ENCODE measurements at places on chromosomes 1 and 21.
A peak's percentile ranks its signal among the peaks of the same experiment; 100 is the strongest.

GRCh38 chr1:19640363-19641316, 3.5 kb upstream of the NBL1 start:
- DNase-seq: no peak

DNA sequence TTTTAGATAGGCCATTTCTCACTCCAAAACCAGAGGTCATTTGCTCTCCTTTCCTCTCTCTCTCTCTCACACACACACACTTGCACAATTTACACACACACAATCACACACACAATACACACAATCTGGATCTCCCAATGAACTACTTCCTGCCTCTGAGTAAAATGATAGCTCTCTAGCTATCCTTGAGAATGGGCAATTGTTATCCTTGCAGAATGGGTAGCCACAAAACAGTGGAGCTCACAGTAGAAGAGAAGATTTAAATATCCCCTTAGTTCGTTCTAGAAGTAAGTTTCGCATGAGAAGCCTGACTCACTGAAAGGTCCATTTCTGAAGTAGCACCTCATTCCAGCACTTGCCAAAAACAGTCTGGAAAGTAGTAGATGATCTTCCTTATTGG, 17.6 kb downstream of the PALMD start:
- DNase-seq: no peak

- no peak for DNase-seq
These were observed 109.5 kb upstream of the NFIA start for GRCh38 chr1:60972841-60973364.

DNA sequence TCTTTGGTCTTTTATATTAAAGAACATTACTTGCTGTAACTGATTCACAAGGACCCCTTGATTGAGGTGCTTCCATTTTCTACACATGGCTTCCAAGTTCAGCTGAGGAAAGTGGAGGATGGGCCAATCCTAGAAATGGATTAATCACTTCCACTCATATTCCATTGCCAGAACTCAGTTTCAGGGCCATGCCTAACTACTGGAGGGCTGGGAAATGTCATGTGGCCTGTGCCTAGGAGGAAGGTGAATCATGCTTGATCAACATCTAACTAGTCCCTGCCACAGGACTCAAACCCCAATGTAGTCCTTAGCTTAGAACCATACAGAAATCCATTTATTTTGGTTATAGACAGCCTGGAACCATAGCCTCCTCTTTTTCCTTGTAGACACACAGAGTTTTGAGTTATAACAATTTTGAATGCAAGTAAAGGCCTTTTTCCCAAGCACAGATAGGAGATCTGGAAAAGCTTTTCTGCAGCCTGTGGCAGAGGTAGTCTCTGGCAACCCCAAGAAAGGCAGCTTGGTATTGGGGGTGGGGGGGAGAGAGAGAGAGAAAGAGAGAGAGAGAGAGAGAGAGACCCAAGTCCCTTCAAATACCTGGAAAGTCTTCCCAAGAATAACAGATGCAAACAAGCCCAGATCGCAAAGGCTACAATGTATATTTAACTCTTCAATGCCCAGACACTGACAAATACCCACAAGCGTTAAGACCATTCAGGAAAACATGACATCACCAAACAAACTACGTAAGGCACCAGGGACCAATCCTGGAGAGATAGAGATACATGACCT, 12.5 kb downstream of the MAST2 start:
- no peak for DNase-seq

GRCh38 chr1:206503591-206504362, 3.6 kb upstream of the RASSF5 start:
- DNase-seq: peak; percentile 85

GRCh38 chr21:44539046-44539445, 949 bp downstream of the KRTAP10-1 start:
- no peak for DNase-seq

GRCh38 chr1:40851643-40852042, 10.5 kb downstream of the CITED4 start:
- DNase-seq: no peak

DNA sequence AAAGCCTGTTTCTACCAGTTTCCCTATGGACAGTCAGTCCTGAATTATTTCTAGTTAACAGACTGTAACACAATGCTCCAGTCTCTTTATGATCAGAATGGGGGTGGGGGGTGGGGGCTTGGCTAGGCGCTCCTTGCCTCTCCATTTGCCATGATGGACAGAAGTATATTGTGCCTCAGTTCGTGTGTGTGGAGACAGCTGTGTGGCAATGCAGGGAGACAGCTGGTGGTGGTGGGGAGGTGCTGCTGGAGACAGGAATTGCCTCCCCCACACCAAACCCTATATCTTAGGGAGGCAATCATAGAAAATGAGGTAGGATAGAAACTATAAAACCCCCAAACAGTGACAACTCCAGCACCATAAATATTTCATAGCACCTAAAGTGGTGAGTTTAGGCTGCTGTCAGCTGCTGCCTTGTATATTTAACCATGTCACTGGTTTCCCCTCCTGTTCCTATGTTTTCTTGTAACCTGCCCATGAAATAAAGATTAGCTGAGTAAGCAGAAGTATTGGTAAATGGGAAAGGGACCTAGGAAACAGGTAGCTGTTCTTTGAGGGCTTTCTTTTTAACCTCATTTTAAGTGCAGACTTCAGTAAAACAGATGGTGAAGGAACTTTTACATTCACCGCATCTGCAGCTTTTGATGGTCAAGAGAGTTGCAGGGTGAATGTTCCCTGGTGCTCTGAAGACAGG, 3.4 kb downstream of the PLXNA2 start:
- DNase-seq: no peak

DNA sequence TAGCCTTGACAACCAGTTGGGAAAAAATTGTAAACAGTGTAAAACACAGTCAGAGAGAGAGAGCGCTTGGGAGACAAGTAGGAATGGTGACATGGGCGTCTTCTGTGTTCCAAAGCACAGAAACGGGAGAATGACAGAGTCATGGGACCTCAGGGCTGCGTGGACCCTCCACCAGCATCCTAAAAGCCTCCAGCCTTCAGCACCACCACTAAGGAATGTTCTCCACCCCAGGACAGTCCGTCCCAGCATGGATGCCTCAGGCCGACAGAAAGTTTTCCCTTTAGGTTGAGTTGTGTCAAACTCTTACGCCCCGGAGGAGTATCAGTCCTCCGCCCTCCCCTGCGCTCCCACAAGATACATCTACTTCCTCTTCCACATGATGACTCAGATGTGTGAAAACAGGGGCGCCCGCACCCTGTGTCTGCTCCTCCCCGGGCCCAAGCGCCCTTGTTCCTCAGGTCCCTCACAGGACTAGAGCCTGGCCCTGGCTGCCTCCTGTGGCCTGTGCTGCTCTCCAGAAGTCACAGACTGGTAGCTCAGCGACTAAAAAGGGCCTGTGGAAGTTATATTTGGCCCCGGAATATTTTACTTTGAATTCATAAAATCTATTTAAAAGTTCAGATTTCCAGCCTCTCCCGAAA, 63.9 kb upstream of the EFHD2 start:
- peak; percentile 76 for DNase-seq

DNA sequence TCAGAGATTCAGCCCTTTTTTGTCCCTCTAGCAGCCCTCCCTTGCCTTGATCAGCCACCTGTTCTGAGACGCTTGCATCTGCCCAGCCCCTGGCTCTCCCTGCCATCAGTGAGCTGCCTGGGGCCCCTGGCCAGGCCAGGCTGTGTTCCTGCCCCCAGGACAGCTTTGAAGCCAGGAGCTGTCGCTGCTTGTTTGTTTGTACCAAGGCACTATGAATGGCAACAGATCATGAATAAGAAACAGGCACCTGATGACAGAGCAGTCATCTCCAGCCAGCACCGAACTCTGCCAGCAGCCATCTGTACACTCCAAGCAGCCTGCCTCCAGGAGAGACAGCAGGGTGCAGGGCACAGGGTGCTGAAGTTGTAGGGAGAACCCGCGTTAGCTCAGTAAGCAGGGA, 8.1 kb upstream of the VWA5B1 start:
- no peak for DNase-seq

DNA sequence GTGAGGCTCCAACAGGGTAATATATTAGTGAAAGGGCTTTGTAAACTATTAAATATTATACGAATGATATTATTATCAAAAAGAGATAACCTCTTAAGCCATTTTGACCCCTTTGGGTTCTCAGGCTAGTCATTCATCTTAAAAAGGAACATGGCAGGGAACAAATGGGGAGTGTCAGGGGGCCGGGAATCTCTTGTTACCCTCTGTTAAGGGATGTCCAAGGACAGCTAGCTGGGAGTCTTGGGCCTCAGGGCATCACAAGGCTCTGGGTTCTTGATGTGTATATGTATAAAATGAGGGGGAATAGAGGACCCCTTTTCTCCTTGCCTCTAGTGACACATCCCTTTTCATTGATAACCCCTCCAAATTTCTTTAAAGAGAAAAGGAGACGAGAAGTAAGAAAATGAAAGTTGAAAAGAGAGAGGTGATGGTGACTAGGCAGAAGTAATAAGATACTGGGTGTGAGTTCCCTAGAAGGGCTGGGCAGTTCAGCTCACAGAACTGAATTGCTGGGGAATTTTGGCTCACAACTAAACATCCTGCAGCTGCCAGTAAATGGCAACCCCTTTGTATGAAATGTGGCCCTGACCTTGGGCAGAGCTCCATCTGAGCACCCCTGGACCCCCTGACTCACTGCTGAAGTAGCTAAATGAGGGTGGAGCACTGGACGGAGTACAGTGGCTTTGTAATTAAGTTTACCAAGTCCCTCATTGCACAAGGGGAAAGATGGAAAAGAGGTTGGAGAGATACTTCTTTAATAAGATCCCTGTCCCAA, 20.0 kb upstream of the ZNF326 start:
- no peak for DNase-seq

GRCh38 chr1:66779475-66780078, 21.5 kb downstream of the INSL5 start:
- DNase-seq: no peak

DNA sequence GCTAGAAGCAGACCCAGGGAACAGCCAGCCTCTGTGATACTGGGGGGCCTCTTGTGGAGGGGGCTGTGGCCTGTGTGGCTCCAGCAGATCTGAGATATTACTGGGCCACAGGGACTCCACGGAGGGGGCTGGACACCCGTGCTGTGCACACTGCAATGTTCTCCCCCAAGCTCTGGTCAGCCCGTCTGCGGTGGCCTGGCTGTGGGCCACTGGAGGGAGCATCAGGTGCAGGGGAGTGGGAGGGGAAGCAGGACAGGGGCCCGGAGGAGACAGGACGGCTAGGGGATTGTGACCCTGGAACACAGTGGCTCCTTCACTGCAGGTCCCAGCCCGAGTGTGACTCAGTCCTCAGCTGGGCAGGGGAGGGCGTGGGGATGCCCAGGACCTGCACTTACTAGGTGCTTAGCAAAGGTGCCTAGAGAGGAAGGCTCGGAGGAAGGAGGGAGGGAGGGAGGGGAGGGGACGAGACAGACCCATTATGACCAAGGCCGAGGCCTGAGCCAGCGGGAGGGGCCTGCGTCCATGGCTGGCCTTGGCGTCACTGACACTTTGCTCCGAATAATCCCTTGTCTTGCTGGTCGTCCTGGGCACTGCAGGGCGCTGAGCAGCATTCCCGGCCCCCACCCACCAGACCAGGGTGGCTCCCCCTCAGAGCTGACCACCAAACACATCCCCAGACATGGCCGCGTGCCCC, 44.2 kb downstream of the PRDM16 start:
- no peak for DNase-seq

GRCh38 chr1:11044086-11044848, 2.8 kb downstream of the MASP2 start:
- DNase-seq: no peak
